Fibroblast of skin of left quadriceps (primary cell): ENCODE measurements at places on chromosomes 11 and 22.

GRCh38 chr11:132093536-132094259 lies 723.3 kb downstream of the NTM start:
- no peak for DNase-seq

DNA sequence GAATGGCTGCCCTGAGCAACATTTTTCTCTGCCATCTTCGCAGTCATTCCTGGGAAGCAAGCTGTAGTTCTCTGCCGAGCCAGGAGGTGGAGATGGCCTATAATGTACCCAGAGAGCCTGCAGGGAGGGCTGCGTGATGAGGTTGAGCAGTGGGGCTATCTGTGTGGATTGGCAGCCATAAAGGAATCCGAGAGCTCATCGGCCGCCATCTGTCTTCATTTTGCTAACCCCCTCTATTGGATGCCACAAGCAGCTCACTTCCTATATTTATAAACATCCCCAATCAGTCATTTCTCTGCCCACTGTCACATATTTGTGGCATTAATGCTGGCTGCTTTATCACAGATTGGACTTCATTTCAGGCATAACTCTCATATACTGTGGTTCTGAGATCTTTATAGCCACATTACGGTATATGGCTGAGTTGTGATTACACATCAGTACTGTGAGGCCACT lies 209.5 kb downstream of the NTM start:
- peak; percentile 91 for DNase-seq

DNA sequence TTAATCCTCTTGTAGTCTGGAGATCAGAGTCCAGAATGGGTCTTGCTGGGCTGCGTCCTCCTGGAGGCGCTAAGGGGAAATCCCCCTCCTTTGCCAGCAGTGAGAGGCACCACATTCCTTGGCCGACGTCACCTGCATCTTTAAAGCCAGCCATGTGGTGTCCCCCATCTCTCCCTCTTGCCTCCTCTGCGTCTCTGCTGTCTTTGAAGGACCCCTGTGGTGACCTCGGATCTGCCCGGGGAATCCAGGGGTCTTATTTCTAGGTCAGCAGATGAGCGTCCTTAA lies 27.2 kb upstream of the PARVB start:
- no peak for DNase-seq

DNA sequence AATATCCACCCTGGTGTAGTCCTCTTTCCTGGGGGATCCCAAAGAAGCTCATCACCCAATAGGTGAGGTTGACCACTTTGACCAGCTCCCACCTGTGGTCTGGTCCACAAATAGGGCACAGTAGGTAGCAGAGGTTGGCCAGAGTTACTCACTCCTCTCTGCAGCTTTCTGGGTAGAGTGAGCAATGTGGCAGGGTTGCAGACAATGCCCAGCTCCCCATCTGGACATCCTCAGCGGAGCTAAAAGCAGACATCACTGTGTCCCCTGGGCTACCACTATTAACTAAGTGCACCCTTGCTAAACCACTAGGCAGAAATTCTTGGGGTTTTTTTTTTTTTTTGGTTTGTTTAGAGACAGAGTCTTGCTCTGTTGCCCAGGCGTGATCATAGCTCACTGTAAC lies 48.4 kb upstream of the TP53I11 start:
- no peak for DNase-seq

DNA sequence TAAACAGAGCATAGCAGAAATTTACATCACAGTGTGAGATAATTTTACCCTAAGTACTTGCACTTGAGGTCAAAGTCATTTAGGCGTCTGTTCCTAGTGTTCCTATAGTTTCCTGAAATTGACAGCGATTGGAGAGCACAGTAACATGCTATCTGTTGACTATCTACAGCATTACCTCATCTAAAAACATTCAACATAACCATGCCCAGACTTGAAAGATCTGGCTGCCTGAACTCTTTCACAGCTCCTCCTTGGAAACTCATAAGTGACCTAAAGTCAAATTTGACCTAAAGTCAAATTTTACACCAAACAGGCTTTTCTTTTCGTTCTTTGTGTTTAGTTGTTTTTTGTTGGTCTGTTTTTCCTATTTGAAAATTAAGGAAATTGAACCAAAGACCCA lies 233.8 kb upstream of the UBASH3B start:
- no peak for DNase-seq

- DNase-seq: no peak
These were observed 44.8 kb upstream of the TUB start for GRCh38 chr11:8036002-8036802.

- no peak for DNase-seq
These were observed 45.3 kb upstream of the GALNT18 start for GRCh38 chr11:11667056-11667455.

DNA sequence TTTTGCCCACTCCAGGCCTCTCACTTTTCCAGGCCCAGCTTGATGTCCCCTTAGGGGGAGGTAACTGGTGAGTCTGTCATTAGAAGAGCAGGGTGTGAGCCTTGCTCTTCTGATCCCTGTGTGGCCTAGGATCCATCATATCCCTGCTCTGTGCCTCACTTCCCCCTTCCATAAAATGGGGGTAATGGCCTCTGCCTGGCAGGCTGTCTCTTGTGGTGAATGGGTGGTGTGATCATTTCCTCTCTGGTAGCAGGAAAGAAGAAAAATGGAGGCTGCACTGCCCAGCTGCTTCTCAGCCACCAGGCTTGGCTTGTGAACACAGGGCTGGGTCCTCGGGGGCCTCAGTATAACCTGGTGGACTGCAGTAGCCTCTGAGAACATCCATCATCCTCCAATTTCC lies 5.6 kb downstream of the ARHGEF17 start:
- DNase-seq: no peak

DNA sequence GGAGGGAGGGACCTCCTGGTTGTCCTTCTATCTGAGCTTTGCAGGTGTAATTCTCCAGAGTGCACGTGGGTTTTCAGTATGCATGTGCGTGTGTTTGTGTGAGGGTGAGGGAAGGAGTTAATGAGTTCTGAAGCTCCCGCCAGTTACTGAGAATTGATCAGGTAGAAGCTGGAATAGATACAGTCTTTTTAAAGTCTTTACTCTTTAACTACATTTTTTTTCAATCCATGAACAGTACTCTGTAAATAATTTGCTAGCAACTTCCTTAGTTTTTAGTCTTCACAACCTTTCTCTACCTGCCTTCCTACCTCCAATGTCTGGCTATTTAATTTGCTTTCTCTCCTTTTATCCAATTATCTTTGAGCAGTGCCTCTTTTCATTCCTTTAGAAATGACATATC lies 25.5 kb downstream of the ARHGAP42 start:
- no peak for DNase-seq

DNA sequence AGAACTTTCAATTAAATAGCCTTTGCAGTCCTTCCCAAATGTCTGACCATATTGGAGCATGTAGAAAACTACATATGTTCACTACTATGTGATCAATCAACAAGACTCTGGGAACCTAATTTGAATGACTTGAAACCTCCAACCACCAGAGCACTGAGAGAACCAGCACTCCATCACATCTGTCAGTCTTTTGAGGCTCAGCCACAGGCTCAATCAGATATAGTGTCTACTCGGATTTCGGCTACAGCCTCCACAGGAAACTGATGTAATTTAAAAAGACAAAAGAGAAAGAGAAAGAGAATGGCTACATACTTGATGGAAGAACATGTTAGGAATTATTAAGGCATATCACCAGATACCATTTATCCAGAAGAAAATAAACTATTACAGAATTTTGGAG lies 859.0 kb downstream of the FAM181B start:
- DNase-seq: no peak

- no peak for DNase-seq
These were observed 114.2 kb downstream of the CHST1 start for GRCh38 chr11:45551191-45551713.

GRCh38 chr11:107679255-107680024 lies 32.4 kb downstream of the SLN start:
- no peak for DNase-seq

DNA sequence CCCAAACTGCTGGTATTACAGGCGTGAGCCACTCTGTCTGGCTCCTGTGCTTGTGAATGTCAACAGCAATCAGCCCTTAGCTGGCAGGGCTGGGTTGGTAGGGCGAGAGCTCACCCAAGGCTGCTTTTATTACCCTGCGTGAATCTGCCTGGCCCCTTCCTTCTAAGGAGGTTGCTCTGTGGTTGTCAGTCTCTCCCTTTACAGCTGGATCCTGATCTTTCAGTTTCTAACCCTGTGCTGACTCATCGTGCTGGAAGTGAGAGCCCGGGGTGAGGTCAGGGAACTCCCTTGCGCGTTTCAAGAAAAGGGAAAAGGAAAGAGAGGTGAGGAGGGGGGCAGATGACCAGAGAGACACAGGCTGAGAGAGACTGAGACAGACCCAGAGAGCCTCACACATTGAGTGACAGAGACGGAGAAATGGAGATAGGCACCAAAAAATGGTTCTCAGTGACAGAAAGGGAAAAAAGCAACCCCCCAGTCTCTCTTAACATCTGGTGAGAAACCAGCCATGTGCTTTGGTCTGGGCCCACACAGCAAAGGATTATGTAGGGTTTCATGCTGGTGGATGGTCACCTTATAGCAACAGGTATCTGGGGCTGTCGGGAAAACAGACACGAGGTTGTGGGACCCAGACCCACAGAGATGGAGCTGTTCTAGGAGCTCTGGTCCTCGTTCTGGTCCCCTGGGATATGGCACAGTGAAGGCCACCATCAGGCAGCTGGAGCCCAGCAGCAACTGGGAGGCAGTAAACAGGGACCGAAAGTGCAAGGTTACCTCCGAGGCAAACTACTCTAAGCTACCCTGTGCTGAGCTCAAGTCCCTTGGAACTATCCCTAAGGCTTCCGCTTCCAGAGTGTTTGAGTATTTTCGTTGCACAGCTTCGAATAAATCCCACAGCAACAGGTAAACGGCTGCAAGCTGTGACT lies 2.5 kb downstream of the TCN2 start:
- no peak for DNase-seq

- DNase-seq: no peak
These were observed 84.2 kb downstream of the FBXO7 start for GRCh38 chr22:32558681-32559355.

- no peak for DNase-seq
These were observed 15.2 kb downstream of the PAX6 start for GRCh38 chr11:31795706-31796498.

GRCh38 chr11:17504330-17505107 lies 27.9 kb upstream of the ABCC8 start:
- DNase-seq: peak; percentile 20

GRCh38 chr11:76315182-76315853 lies 65.6 kb downstream of the THAP12 start:
- DNase-seq: no peak

DNA sequence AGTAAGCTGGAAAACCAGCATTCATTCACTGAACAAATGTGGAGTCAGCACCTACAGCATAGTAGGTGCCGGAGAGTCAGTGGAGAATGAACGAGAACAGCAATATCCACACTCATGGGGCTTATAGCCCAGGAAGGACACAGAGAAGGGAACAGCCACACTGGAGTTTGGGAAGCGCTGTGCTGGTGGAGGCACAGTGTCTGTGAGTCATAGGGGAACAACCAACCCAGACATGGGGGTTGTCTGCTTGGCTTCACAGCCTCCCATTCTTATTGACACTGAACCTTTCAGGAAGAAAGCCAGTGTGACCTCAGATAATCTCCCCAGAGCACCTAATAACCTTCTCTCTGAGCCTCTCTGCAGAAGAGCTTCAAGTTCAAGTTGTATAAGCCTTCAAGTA lies 56.6 kb upstream of the UBASH3B start:
- no peak for DNase-seq

DNA sequence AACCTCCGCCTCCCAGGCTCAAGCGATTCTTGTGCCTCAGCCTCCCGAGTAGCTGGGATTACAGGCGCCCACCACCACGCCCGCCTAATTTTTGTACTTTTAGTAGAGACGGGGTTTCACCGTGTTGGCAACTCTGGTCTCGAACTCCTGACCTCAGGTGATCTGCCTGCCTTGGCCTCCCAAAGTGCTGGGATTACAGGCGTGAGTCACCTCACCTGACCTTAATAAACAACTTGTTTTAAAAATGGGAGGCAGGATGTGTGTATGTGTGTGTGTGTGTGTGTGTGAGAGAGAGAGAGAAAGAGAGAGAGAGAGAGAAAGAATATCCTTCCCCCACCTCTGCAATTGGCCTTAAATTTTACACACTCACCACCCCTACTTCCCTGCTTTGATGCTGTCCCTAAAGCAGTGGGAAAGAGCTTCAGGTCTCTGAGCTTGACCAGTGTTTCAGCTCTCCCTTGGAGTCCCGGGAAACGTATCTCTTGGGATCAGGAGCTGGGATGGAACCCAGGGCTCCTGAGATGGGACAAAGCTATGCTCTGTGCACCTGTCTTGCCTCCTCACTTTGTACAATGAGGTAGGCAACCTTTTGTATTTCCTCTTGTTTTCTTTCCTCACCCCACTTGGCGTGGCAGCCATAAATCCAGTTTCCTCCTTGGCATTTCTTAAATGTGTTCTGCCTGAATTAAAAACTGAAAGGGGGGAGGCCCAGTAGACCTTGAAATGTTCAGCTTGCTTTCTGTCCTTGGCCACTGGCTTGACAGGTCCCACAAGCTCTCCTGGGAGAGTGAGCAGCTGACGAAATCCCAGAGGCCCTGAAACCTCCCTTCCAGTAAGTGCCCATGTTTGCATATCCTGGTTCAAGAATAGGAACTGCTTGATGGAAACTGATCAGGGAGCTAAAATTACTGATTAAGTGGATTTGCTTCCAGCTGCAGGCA lies 17.8 kb upstream of the XBP1 start:
- no peak for DNase-seq

DNA sequence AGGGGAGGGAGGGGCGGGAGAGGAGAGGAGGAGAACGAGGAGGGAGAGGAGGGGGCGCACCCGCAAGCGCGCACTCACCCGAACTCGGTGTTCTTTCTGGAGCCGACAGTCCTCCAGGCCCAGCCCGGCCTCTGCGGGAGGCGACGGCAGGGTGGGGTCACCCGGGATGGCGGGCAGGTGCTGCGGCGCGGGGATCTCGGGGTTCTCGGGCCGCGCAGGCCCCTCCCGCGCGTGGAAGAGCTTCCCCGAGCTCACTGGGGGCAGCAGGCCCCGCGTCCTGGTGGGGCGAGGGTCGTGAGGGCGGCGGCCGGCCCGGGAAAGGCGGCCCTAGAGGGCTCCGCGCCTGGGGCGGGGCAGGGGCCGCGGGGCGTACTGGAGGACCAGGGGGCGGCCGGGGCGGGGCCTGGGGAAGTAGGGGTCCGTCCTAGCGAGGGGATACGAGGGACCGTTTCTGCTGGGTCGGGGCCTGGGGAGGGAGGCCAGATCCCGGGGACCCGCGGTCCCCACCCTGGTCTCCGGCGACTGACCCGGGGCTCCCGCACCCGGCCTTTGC lies 5.2 kb downstream of the LMNTD2 start:
- DNase-seq: no peak

- DNase-seq: no peak
These were observed 126.1 kb downstream of the DSCAML1 start for GRCh38 chr11:117670924-117671323.

GRCh38 chr11:68440224-68440623 lies 20.3 kb upstream of the PPP6R3 start:
- DNase-seq: no peak

DNA sequence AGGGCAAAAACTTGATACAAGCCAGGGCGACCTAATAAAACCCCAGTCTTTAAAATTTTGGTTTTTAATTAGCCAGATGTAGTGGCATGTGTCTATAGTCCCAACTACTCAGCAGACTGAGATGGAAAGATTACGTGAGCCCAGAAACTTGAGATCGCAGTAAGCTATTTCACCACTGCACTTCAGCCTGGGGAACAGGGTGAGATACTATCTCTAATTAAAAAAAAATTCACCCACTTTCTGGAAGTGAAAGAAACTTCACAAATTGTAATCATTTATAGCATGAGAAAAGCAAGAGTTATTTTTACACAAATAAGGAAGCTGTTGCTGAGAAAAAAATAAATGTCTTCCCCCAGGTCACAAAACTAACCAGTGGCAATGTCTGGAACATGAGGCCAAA lies 882 bp upstream of the GLYATL2 start:
- no peak for DNase-seq

- no peak for DNase-seq
These were observed 40.2 kb downstream of the CELF1 start for GRCh38 chr11:47512701-47513100.
